ENCODE measurements at places on chromosomes 13 and 19.
A peak's percentile ranks its signal among the peaks of the same experiment; 100 is the strongest.

DNA sequence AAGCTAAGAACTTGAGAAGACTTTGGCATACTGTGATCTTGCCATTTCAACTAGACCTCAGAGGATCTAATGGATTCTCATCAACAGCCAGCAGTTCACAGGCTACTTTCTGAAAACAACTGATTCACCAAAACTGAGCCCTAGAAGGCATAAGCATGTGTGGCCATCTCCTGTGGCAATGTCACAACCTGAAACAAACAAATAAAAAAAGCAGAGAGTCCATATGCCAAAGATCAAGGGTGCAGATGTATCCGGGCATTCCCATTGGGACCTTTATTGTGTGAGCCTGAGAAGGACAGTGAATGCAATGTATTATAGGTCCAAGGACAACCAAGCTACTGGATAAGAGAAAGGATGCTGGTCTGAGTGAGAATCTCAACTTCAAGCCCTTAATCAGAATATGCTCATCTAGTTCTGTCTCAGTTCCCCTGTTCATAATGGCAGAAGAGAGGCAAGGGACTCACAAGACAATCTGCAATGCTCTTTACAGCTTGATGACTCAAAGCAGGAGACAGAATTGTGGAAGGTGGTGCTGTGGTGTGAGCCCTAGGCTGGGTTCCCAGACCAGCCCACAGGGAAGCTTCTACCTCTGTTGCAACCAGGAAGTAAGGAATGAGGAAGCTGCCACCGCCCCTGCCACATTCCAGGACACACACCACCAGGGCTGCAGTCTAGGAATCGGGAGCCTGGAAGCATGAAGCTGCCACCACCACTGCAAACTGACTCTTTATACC lies 133.7 kb downstream of the RAP2A start:
- peak; percentile 16 for DNase-seq

DNA sequence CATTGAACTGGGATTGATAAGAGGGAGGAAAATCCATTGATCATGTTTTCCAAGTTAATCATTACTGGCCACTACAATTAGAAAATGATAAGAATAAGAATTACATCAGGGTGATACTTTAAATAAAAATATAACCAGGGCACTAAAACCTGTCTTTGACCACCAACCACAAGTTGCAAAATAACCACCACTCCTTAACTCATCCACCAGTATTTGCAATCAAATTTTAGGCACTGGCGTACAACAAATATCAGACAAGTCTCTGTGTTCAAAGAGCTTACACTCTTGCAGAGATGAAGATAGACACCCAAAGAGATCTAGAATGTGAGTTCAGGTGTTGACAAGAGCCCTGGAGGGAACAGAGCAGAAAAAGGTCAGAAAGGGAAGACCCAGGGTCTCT lies 514 bp downstream of the CEACAM3 start:
- DNase-seq, result no peak

GRCh38 chr19:17570791-17571190 lies 15.3 kb downstream of the COLGALT1 start:
- DNase-seq, result no peak

DNA sequence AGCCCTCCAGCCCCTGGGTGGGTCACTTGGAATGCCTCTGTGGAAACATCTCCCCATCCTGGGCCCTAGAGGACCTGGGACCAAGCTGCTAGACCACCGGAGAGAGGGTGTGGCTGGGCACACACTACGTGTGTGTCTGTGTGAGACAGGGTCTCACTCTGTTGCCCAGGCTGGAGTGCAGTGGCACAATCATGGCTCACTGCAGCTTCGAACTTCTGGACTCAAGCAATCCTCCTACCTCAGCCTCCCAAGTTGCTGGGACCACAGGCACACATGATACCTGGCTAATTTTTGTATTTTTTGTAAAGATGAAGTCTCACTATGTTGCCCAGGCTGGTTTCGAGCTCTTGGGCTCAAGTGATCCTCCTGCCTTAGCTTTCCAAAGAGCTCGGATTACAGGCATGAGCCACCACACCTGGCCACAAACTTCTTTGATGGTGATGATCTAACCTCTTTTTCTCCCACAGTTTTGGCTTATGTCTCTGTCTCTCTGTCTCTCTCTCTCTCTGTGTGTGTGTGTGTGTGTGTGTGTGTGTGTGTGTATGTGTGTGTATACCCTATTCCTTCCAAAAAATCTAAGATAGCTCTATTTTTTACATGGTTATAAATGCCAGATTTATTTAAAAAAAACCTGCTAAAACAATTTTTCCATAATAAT lies 32.1 kb upstream of the SLC7A9 start:
- DNase-seq, result no peak

GRCh38 chr19:49691243-49692146 lies 579 bp downstream of the CPT1C start:
- DNase-seq, result peak; percentile 92

GRCh38 chr13:75760131-75761021 lies 124.2 kb downstream of the LMO7 start:
- no peak for DNase-seq

- DNase-seq, result no peak
Measured at GRCh38 chr19:12937093-12937926, 1.1 kb upstream of the CALR start.

DNA sequence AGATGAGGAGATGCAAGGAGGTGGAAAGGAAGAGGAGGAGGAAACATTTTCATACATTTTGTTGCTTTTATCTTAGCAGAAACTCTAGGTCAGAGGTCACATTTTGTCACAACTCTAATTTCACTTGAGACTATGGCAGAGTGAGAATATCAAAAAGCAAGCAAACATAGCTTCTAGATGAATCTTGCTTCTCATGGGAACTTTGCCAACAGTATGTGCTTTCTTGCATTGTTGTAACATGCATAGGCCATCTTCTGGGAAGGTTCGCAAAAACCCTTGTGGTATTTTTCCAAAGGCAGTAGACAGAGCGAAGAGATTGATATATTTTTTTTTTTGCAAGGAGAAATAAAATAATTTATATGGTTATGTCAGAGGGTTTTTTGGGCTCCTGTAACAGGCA lies 291.3 kb downstream of the MTUS2 start:
- no peak for DNase-seq

GRCh38 chr19:48770266-48770665 lies 14.9 kb downstream of the FGF21 start:
- DNase-seq, result peak; percentile 77

DNA sequence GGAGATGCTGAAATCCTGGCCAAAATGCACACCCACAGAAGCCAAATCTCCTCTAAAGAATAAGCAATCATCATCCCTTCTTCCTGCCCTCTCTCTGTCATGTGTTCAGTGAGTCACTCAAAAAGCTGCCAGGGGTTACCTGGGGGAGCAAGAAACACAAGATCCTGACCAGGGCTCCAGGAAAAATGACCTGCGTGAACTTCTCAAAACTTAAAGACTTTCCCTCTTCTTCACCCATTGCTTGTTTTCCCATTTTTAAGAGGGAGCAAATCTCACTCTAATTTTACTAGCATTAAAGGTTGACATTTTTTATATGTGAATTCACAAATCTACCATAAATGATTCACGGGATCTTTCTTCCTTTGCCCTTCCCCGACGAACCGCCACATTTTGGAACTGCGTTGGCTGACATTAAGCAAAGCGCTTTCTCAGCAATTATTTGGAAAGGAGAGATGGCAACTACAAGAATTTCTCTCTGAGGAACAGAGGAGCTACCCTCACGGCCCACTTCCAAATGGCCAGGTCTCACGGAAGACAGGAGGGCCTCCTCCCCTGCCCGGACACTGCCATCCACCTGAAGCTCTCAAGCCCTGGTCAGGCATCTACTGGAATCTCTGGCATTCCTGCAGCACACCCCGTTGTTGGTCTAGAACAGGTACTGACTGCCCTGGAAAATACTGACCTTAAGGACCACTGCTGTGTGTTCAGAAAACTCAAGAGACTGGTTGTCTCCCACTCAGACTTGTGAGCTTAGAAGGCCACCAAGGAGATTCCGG lies 14.2 kb downstream of the TSHZ3 start:
- no peak for DNase-seq

GRCh38 chr19:5289060-5289990 lies 51.3 kb downstream of the PTPRS start:
- no peak for DNase-seq

DNA sequence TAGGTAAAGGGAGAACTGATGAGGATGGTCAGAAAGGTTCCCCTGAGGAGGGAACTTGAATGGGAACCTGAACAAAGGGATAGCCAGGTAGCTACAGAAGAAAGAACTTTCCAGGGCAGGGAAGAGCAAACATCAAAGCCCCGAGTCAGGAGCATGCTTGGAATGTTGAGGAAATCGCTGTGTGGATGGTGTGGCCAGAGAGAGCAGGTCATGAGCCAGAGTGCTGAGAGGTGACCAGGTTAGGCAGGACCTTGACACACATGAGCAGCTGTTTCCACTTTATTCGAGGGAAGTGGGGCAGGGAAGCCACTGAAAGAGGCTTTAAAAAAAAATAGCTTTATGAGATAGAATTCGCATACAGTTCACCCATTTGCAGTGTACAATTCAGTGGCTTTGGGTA lies 4.4 kb downstream of the RAB8A start:
- no peak for DNase-seq

GRCh38 chr19:35889370-35890112 lies 10.8 kb downstream of the NFKBID start:
- no peak for DNase-seq

GRCh38 chr13:113776231-113777125 lies 17.5 kb downstream of the TMEM255B start:
- DNase-seq, result no peak
